ENCODE measurements at places on chromosomes 1 and 21. TPM values are rescaled to one million over a fixed set of nuclear protein-coding genes. Genes with fewer than 3 reads are reported as not detected.

Gene FCRLB
- 0.32 TPM for polyA plus RNA-seq

Gene C1QTNF12
- 1.2 TPM for polyA plus RNA-seq

Gene SLC5A9
- not detected for polyA plus RNA-seq

Gene MAN1C1
- polyA plus RNA-seq, result 25.0 TPM

Gene CDC7
- 1.4 TPM for polyA plus RNA-seq

DNA sequence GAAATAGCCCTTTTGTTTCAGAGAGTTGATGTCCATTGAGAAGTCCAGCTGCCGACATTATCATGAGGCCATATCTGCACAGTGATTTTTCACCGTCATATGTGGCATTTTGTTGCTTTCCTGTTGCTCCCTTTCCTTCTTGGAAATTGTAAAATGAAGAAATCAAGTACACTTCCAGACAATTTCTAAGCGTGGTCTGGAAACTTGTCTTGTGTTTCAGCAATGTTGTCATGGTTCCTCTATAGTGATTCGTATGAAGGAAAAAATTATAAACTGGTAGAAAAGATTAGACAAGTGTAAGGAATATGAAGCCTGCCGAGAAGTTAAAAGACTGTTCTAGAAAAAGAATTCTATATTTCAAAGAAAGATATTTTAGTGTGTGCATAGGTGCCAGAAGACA, 17.7 kb downstream of the NTNG1 start:
- H3K27me3 ChIP-seq, result no peaks in the 10 kb centered on the region
- no peaks in the 10 kb centered on the region for H3K36me3 ChIP-seq
- H3K27ac ChIP-seq, result no peak overlapping the region

GRCh38 chr1:86202552-86203340, 46.2 kb upstream of the COL24A1 start:
- no peak overlapping the region for H3K27ac ChIP-seq
- no peak overlapping the region for H3K4me3 ChIP-seq
- no peak for DNase-seq
- no peaks in the 10 kb centered on the region for H3K27me3 ChIP-seq
- no peaks in the 10 kb centered on the region for H3K36me3 ChIP-seq

DNA sequence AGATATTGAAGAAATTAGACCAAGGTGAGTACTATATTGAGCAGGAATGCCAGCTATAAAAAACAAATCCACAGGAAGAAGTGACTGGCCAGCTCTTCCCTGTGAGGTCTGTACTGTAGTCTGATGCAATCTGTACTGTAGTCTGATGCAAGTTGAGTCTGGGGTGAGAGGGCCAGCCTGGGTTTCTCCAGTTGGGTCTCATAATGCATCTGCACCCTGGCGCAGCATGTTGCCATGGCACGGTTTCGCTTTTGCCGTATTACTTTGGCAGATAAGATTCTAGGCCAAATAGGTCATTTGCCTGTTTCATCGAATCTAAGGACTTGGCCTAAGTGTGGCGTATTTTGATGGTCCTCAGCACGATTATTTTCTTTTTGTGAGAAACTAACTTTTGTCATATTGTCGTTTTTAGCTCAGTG, 24.4 kb upstream of the PGD start:
- H3K27me3 ChIP-seq, result no peaks in the 10 kb centered on the region
- H3K27ac ChIP-seq, result no peak overlapping the region
- no peaks in the 10 kb centered on the region for H3K36me3 ChIP-seq
- DNase-seq, result no peak
- H3K4me1 ChIP-seq, result no peaks in the 10 kb centered on the region

DNA sequence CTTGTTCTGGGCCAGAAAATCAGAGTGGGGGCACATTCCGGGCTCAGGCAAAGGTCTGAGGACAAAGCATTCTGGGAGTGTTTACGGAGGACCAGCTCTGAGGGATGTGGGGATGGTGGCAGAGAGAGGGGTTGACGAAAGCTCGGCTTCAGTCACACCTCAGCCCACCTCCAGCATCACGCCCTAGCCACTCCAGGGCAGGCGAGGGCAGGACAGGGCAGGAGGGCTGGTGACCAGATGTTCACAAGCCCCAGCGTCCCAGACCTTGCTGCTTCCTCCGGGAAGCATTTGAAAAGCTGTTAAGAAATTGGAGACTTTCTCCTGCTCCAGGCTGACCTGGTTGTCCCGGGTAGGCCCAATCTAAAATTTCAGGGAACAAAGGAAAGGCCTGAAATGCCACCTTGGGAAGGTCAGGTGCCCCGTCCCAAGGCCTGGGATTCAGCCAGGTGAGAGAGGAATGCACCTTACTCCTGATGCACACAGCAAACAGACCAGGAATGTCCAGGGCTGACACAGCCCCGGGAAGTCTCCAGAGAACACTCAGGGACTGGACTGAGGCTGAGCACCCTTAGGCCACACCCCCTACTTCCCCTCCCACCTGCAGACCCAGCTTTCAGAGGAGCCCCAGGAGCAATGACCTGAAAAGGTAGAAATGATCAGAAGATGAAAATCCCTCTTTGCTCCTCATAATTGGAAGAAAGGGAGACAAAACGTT, 71.9 kb upstream of the KLHDC7A start:
- H3K36me3 ChIP-seq, result no peaks in the 10 kb centered on the region
- no peaks in the 10 kb centered on the region for H3K27me3 ChIP-seq
- H3K4me1 ChIP-seq, result no peaks in the 10 kb centered on the region
- H3K4me3 ChIP-seq, result no peak overlapping the region

- no peak overlapping the region for H3K27ac ChIP-seq
- no peaks in the 10 kb centered on the region for H3K27me3 ChIP-seq
- no peak overlapping the region for H3K4me3 ChIP-seq
- no peak for DNase-seq
- H3K4me1 ChIP-seq, result no peaks in the 10 kb centered on the region
These were observed 70.7 kb upstream of the FMO3 start for GRCh38 chr1:171019971-171020370.

All from ovary (tissue), 10 donors.